Kasumi-1 (cell line): ENCODE measurements at places on chromosomes 2 and 18.

DNA sequence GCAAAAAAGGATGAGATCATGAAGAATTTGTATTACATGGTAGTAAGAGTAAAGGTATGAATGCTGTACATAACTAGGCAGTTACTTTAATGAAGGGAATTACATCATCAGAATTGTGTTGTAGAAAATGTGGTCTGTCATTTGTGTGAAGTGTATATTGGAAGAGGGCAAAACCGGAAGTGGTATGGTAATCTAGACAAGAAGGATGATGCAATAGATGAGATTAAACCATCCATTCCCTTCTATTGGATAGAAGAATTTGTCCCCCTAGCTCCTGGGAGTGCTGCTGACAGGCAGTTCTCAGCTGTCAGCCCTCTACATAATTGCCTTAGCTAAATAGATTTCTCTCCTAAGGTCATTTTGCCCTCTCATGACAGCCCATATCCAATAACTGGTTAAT is 55.9 kb upstream of the BARD1 start:
- no peak for DNase-seq

- DNase-seq = no peak
Measured at GRCh38 chr2:155308367-155309009, 610.0 kb downstream of the KCNJ3 start.

DNA sequence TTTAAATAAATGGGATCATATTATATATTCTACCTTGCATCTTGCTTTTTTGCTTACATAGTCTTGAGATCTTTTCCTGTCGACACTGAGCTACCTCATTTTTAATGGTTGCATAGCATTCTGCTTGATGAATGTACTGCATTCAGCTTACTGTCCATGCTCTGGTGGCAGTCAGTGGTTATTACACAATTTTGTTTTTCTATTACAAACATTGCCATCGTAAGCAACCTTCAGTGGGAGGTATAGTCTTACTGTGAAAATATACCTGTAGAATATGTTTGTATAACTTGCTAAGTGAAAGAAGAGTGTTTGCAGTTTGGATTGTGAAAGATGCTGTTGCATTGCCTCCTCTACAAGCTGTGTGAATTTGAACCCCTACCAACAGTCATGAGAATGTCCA is 43.4 kb downstream of the UBXN4 start:
- peak; percentile 39 for DNase-seq

DNA sequence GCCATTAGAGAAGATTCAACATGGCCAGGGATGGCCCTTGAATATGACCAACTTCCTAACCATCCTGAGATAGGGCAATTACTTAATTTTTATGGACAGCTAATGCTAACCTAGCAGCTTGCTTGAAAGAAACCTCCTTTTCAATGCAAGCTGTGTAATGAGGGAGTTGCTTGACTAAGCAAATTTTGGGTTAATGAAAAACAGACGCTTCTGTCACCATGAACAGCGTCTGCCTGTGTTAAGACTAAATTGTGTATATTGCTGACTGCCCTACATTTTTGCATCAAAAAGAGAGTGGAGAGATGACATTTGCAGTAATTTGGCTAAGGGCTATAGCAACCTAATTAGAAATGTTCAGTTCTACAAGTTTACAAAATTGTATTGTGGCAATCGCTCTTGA is 319.2 kb upstream of the LRATD1 start:
- no peak for DNase-seq

DNA sequence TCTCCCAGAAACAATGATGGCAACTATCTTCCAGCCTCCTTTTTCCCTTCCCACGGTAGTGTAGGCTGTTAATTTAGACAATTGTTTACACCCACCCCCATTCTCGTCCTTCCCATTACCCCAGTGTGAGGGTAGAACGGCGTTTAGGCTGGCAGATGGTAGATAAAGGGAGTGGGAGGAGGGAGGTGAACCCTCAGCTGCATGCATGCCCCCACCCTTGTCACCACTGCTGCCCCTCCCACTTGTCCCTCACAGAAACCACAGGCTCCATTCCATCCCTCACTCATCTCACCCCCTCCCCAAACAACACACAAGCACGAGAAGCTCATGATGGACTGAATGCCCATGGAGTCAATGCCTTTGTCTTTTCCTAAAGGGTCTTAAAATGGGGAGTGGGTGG is 107.9 kb upstream of the PARD3B start:
- no peak for DNase-seq

DNA sequence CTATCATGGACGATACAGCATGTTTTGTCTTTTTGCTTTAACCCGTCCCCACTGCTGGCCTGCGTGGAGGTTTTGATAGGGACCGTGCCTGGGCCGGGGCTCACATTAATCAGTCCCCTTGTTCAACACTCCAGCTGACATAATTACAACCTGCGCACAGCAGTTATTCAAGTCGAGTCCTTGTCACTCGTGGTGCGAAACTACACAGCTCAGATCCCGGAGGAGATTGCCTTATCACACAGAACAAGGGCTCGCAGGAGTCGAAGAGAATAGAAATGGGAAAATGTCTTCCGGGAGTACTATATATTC is 304.4 kb downstream of the ZNF407 start:
- DNase-seq = no peak

- no peak for DNase-seq
Measured at GRCh38 chr2:183892315-183892941, 705.9 kb upstream of the ZNF804A start.

GRCh38 chr2:42844366-42844765 is 52.0 kb upstream of the HAAO start:
- DNase-seq = no peak

DNA sequence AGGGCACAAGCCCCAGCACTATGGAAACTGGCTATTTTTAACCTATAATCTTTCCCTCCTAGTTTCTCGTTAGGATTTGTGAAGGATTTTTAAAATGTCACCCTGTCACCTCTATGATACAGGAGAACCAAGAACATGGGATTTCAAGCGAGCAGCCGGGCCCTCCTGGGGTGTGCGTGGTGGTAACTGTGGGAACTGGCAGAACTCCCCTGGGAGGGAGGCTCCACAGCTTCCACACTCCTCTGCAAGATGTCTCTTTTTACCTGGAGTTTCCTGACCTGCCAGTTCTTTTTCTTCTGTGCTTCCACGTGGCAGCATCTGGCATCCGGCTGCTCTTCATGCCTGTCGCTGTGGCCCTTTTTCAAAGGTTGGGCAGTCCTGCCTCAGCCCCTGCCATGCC is 386.3 kb upstream of the MYT1L start:
- DNase-seq = no peak
